ENCODE measurements at places on chromosomes 2 and 18.

GRCh38 chr2:172600557-172601008 lies 44.7 kb downstream of the PDK1 start:
- no peak for DNase-seq

GRCh38 chr18:712401-713134 lies at the start of gene ENOSF1:
ENOSF1 (minus strand) TSS chr18:712630; CDS start chr18:712587, 43 bp downstream.
- peak; percentile 81 for DNase-seq

DNA sequence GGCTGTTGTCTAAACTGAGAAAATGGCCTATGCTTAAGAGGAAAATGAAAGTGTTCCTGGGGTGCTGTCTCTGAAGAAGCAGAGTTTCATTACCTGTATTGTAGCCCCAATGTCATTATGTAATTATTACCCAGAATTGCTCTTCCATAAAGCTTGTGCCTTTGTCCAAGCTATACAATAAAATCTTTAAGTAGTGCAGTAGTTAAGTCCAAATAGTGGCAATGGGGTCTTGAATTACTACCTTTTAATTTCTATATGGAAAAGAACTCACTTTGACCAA lies 13.8 kb upstream of the ALLC start:
- DNase-seq = no peak

GRCh38 chr2:148517296-148517695 lies 127.3 kb upstream of the EPC2 start:
- no peak for DNase-seq

- no peak for DNase-seq
Measured at GRCh38 chr18:51448949-51449348, 251.5 kb upstream of the MEX3C start.

GRCh38 chr2:85813982-85814801 lies 60.4 kb downstream of the ATOH8 start:
- DNase-seq = peak; percentile 67
